ENCODE measurements at places on chromosomes 1 and 21. TPM values are rescaled to one million over a fixed set of nuclear protein-coding genes. Genes with fewer than 3 reads are reported as not detected.
A peak's percentile ranks its signal among the peaks of the same experiment; 100 is the strongest.

DNA sequence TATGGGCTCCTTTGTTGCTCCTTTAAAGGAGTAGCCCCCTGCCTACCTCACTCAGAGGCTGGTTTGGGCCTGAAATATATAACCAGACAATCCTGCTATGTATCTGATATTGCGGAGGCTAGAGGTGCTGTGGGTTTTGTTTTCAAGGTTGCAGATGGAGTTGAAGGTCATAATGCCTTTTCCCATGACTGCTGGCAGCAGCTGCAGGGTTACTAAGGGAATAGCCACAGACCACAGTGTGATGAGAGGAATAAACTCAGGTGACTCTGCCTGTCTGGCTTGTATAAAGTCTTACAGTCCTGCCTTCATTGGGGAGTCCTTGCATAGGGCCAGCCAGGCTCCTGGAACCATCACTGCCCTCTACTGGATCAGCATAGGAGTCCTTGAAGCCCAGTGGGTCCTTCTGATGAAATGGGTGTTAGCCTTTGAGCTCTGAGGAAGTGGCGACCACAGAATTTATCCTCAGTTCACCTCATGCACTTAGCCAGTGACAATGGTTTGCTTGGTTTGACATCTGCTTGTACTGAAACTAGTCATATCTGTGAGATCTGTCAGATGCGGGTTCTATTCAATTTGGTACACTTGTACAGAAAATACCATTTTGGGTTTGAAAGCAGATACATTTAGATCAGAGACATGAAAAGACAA, 174.4 kb upstream of the HMCN1 start:
- no peak for DNase-seq

DNA sequence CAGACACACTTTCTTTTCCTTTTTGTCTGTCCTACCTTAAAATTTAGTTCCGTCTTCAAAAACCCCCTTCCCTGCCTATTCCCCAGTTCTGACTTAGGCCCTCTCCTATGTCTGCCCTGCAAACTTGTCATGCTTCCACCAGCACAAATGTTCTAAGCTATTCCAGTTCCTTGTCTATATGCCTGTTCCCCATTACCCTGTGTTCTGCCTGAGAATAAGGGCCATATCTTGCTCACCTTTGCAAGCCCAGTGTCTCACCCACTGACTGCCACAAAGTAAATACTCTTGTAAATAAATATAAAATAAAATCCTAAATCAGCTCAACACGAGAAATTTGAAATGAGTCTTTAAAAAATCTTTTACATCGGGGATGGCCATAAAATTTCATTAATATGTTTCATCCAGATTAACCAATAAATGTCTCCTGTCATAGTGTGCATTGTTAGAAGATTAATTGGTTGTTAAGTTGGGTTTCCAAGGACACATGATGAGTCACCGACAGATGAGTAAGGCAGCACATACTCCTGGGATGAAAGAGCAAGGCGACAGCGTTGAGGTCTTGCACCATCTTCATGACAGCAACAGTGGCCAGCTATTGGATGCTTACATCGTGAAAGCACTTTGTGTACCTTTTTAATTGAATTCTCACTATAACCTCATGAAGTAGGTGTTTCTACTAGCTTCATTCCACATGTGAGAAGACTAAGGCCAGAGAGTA, 92.6 kb upstream of the NGF start:
- no peak for DNase-seq

- DNase-seq = no peak
Measured at GRCh38 chr1:149917571-149918144, at the start of gene SV2A. Gene SV2A, minus strand, starts transcription at chr1:149917844. Its CDS starts 4,004 bp downstream, at chr1:149913840.

- DNase-seq = no peak
Measured at GRCh38 chr1:1960480-1961196, 41.6 kb upstream of the TMEM52 start.

DNA sequence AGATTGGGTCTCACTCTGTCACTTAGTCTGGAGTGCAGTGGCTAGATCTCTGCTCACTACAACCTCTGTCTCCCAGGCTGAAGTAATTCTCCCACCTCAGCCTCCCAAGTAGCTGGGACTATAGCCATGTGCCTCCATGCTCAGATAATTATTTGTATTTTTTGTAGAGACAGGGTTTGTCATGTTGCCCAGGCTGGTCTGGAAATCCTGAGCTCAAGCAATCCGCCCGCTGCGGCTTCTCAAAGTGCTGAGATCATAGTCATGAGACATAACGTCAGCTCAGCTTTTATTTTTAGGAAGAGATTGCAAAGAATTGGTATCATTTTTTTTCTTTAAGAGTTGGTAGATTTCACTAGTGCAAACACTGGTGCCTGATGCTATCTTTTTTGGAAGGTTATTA, 244.9 kb downstream of the DSCAM start:
- peak; percentile 13 for DNase-seq

GRCh38 chr1:205800981-205801703, 11.9 kb downstream of the SLC41A1 start:
- DNase-seq = no peak

DNA sequence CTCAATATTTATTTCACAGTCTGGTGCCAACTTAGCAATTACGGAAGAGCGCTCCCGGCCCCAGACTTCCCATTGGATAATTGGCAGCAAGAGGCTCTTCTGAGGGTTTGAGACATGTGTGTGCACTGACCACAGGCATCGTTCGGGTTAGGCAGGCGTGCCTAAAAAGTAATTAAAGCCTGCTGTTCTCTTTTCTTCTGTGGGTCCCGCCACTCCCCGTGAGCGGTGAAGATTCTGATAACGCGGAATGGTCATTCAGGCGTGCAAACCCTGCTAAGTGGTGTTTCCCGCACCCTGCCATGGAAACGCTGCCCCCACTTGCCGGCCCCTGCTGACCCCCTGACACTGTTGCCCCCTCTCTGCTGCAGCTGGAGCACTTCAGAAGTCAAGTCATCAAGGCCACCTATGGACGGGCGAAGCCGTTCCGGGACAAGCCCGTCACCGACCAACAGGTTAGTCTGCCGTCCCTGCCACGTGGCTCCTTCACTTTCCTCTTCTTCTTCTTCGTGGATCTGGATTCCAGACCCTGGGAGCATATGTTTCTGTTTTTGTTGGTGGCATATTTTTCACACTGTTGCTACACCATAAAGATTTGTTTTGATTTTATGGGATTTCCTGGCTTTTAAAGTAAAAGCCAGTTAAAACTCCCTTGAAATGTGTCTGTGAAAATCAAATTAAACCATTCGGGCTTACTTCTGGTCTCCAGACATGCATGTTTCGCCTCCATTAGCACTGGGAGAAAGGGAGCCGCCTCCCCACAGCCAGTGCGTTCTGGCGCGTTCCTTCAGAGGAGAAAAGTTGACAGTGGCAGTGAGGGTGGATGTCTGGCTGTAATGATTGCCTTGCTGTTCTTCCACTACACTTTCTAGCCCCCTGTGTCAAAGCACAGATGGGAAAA, 79.9 kb downstream of the FHAD1 start:
- DNase-seq = no peak

GRCh38 chr1:186413319-186413718, 37.7 kb downstream of the ODR4 start:
- DNase-seq = no peak

DNA sequence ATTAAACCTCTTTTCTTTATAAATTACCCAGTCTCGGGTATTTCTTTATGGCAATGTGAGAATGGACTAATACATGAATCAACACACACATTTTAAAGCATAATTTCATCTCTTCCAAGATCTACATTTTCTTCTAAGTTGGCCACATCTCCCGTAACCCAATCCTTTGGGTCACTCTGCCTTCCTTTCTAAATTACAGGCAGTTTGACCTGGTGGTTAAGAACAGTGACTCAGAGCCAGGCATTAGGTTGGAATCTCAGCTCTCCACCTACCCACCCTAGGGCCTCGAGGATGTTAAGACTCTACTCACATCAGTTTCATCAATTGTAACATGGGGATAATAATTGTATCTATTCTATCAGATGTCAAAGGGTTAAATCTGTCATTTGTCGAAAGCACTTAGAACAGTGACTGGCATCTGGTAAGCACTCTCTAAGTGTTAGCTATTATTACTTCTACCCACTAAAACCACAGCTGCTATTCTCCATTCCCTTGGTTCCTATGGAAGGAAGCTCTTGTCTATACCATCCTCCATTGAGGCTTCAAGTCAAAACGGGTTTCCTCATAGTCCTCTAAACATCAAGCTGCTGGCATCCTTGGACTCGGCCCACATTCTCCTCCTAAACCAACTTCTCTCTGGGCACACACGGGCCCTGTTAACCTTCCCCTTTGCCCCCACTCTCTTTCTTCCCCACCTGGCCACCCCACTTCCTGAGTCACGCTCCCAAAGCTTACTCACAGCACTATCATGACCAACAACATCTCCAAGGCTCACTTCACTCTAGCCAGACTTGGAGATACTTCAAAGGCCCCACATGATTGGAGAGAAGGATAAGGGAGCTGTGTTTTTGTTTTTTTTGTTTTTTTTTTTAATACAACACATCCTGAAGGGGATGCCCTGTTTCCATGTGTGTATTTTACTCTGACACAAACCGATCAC, 116.9 kb downstream of the TGFBR3 start:
- no peak for DNase-seq

GRCh38 chr1:10252508-10252907, 42.1 kb downstream of the KIF1B start:
- no peak for DNase-seq

DNA sequence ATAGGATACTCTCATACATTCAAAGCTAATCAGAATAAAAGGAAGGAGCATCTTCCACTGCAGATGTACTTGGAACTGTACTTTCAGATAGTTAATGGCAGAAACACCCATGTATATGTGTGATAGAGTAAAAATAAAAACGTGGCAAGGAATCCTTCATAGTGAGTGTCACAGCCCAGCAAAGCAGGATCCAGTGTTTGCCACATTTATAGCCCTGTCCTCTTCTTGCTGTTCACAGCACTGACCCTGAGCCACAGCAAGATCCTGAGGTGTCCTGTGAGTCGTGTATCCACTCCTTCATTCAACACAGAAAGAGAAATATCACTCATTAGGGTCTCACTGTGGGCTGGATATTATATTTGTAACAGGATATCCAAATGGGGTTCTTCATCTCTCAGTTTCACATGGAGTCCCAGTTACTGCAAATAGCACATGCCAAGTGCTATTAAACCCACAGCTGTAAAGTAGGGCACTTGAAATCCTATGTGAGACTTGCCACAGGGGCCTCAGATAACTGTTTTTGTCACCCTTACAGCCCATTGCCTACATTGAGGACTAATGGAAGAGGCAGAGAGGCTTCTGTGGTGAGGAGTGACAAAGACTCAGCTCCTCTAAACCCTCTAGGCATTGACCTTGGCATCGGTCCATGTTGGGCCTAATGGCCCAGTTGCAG, 41.3 kb downstream of the CYP2J2 start:
- DNase-seq = no peak

- no peak for DNase-seq
Measured at GRCh38 chr1:190179817-190180216, 297.8 kb downstream of the BRINP3 start.

GRCh38 chr21:44802396-44803153, 955 bp upstream of the UBE2G2 start:
- no peak for DNase-seq

The KIAA1614 gene
- total RNA-seq = 5.8 TPM

The BSDC1 gene
- 47.2 TPM for total RNA-seq

The TSPEAR gene
- total RNA-seq = not detected

The TESK2 gene
- total RNA-seq = 0.87 TPM

The OR2T35 gene
- not detected for total RNA-seq

The UTS2 gene
- total RNA-seq = 0.16 TPM

The CLCA1 gene
- total RNA-seq = not detected

The MYOC gene
- 1.9 TPM for total RNA-seq

The AQP10 gene
- total RNA-seq = 1.5 TPM

The KIF21B gene
- total RNA-seq = 0.35 TPM

The RAD54L gene
- 1.0 TPM for total RNA-seq

The EFNA1 gene
- total RNA-seq = 31.5 TPM

The ZCCHC17 gene
- 11.9 TPM for total RNA-seq

The SRGAP2B gene
- 10.1 TPM for total RNA-seq

The FALEC gene
- 0.60 TPM for total RNA-seq
